Urinary bladder (tissue), 4 donors: ENCODE measurements at places on chromosomes 2 and 18.

- no peak for DNase-seq
These were observed 1089.9 kb upstream of the SLC39A10 start for GRCh38 chr2:194566907-194567660.

GRCh38 chr2:191066197-191066918, 52.4 kb upstream of the STAT1 start:
- DNase-seq: no peak

GRCh38 chr2:9666306-9666705, 35.5 kb upstream of the YWHAQ start:
- DNase-seq: no peak

DNA sequence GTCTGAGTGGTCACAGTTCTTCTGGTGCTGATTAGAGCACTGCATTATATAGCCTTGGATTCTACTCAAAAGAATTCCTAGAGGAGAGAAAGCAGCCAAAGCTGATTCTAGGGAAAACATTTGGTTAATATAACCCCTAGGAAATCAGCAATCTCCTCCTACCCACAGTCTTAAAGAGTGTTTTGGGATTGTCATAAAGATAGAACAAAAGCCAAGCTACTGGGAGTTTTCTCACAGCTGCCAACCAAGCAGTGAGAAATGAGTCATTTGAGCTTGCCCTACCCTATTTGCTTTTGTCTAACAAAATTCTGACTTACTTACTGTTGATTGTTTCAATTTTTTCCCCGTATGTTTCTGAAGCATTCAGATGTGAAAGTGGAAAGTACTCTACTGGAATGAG, 469.3 kb downstream of the PLCL1 start:
- peak; percentile 21 for DNase-seq
